H9 (cell line): ENCODE measurements at places on chromosomes 1 and 21.

DNA sequence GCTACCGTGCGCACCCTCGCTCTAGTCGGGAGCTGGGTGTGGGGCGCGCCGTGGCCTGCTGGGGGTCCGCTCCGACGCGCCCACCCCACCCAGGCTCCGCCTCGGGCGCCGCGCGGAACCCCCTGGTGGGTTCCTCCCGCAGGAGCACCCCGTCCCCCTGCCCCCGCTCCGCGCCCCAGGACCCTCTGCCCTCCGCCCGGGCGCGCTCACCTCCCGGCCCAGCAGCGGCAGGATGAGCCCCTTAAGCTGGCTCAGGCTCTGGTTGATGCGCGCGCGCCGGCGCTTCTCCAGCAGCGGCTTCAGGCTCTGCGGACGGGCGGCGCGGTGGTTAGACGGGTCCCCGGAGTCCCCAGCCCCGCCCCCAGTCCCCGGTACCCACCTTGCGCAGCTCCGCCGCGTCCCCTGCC lies 319 bp downstream of the HES2 start:
- peak; percentile 72 for DNase-seq

GRCh38 chr1:174894117-174894762 lies 105.5 kb upstream of the CACYBP start:
- no peak for DNase-seq

GRCh38 chr1:110674337-110675059 lies at the start of gene KCNA3:
Gene KCNA3, minus strand, starts transcription at chr1:110674940. Its CDS starts 131 bp downstream, at chr1:110674809.
- peak; percentile 85 for DNase-seq

DNA sequence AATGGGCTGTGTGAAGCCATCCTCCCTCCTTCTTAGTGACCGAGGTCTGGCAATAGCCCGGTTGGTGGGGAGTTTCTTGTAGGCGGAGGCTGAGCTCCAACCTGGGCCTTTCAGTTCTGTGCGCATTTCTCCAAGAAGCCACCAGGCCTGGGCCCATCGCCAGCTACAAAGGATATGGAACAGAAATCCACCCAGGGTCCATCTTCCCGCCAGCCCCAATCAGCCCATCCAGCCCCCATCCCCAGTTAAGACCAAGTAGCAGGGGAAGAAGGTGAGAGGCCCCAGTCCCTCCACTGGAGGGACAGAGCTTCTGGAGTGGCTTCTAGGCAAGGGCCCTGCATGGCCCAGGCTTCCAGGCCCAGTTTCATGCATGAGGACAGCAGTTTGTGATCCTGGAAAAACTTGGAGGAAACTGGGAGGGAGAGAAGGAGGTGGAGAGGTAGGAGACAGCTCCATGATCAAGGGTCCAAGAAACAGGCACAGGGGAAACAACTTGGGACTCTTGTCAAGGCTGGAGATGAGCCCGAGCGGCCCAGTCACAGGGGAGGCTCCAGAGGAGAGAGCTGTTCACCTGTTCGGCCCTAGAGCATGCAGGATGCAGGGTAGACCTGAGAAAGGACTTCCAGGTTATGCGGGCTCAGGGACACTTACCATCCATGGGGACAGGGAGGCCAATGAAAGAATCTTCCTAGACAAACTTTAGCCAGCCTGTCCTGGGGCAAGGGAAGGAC lies 261.2 kb downstream of the PTPRU start:
- peak; percentile 20 for DNase-seq

DNA sequence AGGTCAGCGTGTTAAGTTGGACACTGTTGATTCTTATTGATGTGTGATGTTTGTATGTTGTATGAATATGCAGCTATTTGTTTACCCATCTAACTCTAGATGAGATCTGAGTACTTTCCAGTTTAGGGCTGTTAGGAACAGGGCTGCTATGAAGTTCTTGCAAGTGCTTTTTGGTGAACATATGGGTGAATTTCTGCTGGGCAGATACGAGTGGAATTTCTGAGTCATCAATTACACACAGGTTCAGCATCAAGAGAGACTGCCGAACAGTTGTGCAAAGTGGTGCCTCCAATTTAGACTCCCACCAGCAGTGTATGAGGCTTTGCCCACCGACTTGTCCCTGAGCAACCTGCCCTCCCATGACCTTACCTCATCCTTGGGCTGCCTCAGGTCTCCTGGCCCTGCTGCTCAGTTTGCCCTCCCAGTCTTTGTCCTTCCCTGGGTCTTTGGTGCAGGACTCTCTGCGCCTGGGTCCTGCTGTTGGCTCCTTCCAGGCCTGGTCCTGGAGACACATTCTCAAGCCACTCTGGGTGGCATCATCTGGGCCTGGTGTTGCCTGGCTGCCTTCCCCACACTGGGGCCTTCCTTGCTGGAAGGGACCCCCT lies 343.6 kb downstream of the PTPRU start:
- DNase-seq, result no peak

DNA sequence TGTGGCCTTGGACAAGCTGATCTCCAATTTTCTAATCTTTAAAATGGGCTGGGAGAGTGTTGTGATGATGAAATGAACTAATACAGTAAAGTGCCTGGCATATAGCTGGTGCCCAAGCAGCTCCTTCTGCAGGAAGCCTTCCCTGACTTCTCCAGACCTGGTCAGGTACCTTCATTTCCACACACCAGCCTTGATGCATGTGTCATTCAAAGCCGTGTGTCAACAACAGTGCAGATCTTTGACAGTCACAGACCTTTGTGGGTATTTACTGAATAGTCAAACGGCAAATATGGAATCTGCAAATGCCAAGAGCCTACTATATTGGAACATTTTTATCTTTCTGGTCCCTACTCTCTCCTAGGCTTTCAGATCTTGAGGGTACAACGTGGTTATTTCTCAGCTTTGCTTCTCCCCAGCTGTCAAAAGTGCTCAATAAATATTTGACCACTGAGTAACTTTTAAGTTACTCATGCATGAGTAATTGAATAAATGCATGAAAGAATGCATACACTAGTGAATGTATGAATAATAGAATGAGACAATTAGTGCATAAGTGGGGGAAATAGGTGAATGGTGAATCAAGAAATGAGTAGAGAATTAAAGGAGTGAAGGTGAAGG lies 75.4 kb downstream of the MDM4 start:
- DNase-seq, result no peak

GRCh38 chr21:28561772-28562171 lies 430.9 kb downstream of the LTN1 start:
- DNase-seq, result no peak

- no peak for DNase-seq
These were observed 21.2 kb downstream of the CYP4B1 start for GRCh38 chr1:46820076-46820475.

DNA sequence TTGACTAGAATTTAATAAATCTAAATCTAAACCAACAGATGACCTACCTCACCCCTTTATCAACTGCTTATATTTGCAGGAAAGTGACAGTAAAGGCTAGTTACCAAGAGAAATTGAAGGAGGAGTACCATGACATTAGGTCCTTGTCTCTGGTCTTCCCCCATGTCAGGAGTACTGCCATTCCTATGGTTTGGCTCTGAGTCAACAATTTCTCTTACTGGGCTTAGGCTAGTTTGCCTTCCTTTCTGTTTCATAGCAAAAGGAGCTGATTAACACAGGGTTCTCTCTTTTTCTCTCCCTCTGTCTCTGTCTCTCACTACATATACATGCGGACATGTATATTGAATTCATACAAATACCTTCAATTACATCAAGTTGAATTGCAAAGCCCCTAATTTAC lies 579.9 kb downstream of the DPYD start:
- no peak for DNase-seq

DNA sequence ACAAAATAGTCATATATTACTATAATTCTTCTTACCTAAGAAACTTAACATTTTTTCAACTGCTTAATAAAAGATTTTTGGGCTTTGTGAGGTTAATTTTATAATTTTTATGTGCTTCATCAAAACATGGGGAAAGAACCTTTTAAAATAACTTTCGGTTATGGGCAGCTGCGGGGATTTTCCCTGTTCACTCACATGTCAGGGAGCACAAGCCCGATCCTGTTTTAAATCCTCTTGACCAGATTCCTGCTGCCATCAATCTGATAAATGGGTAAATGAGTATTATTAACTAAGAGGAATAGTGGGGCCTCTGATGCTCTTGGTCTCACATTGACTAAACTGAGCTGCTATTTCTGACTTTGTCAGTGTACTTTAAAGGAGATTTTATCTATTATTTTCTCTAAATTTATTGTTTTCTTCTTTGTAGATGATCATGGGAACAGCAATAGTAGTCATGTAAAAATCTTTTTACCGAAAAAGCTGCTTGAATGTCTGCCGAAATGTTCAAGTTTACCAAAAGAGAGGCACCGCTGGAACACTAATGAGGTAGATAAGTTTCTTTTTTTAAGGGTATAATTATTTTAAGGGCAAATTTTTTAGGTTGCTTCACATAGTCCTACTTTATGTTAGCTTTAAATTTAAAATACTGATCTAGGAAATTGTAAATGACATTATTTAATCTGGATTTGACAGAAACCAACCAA lies 39.6 kb downstream of the CAMTA1 start:
- no peak for DNase-seq

DNA sequence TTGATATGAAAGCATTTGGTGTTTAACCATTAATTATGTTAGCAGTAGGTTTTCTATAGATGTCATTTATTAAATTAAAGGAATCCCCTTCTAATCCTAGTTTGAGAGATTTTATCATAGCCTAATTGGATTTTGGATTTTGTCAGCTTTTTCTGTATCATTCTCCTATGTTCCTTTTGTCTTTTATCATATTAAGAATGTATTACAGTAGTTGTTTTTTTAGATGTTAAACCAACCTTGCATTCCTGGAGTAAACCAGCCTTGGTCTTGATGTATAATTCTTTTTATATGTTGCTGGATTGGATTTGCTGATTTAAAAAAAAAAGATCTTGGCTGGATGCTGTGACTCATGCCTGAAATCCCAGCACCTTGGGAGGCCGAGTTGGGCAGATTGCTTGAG lies 5.6 kb downstream of the SETDB1 start:
- DNase-seq, result no peak

- DNase-seq, result no peak
These were observed 11.1 kb downstream of the SELE start for GRCh38 chr1:169722779-169723178.

- DNase-seq, result no peak
These were observed 6.0 kb downstream of the PSMB4 start for GRCh38 chr1:151405187-151405951.

- DNase-seq, result no peak
These were observed 20.8 kb downstream of the ACADM start for GRCh38 chr1:75745276-75745675.

GRCh38 chr1:46458190-46458589 lies 31.4 kb upstream of the DMBX1 start:
- no peak for DNase-seq

- no peak for DNase-seq
These were observed 27.3 kb upstream of the TP53BP2 start for GRCh38 chr1:223873044-223873443.

DNA sequence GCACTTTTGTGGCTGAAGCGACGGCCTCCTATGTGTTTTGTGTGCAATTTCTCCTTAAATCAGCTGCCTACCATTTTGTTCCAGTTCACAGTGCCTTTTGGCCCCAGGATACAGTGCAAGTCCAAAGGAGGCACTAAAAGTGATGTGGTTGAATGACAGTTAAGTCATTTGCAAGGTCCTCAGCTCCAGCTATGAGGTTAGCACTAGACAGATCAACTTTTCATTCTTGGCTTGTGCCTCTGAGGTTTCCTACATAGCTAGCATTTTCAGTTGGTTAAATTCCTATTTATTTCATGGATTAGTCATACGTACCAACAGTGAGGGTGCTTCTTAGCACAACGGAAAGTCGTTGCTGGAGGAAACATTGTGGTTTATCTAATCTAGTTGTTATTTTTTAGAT lies 59.3 kb upstream of the NTPCR start:
- no peak for DNase-seq

GRCh38 chr1:52037402-52037814 lies 3.8 kb upstream of the KTI12 start:
- DNase-seq, result no peak

DNA sequence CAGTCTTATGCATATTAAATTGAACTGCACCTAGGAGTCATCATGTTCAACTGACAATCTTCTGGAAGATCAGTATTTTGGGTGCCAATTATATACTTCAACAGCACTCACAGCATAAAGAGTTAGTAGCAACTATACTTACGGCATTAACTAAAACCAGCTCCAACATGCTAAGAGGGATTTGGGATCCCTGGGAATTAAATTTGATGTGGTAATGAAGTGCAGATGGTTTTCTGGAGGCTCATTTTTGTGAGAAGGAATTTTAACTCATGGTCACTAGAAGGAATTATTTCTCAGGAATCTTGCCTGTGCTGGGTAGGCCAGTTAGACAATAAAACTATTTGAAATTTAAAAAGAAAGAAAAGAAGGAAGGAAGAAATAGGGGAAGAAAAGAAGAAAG lies 18.3 kb downstream of the IFI44 start:
- no peak for DNase-seq

GRCh38 chr1:18632783-18633421 lies 2.3 kb downstream of the PAX7 start:
- no peak for DNase-seq

GRCh38 chr1:209805875-209806760 lies at the start of gene IRF6:
Gene IRF6, minus strand, starts transcription at chr1:209806142. Its CDS starts 4,729 bp downstream, at chr1:209801413.
- peak; percentile 98 for DNase-seq

- DNase-seq, result peak; percentile 79
These were observed 462 bp upstream of the TLCD4 start for GRCh38 chr1:95116580-95117206.

- DNase-seq, result peak; percentile 89
These were observed 392.8 kb upstream of the CAMK1G start for GRCh38 chr1:209190591-209191261.

DNA sequence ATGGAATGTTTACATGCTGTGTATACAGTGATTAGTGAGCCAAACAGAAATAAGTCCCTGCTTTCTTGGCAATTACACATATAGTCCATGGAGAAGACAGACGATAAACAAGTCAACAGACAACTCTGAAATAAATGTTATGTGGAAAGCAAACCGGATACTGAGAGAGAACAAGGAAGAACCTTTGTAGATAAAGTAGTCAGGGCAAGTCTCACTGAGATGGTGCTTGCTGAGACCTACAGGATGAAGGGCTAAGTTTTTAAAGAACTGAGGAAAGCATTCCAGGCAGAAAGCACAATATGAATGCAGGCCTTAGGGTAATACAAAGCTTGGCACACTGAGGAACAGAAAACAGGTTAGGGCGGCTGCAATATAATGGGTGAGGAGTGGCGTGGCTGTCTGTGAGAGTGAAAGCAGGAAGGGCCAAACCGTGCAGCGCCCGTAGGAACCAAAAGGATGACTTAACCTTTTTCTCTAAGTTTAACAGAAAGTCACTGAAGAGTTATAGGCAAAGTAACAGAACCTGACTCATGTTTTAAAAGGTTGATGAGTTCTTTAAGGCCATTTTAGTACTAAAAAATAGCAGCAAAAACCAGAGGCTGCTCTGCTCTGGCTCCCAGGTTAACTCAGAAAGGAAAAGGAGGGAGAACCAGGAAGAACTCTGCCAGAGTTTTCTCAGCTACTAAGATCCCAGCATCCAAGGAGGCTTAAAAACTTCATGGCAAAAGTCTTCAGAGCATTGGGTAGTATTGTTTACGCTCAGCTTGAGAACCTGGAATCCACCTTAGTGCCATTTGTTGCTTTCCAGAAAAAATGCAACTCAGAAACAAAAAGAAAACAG lies 8.7 kb upstream of the TTF2 start:
- DNase-seq, result no peak

DNA sequence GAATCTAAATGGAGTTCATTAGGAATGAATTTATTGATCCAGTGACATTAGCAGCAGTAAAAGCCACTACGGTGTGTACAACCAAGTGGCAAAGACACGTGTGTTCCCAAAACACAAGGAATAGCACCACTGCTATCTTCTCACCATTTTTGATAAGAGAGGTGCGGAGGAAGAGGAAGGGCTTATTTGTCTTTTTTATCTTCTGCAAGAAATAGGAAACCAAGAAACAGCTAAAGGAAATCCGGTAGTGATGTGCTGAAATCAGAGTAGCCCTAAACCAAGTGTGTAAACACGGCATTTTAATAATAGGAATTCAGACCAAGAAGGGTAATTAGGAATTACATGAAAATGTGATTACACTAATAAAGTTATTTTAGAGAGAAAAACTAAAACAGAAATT lies 9.1 kb upstream of the SCYL3 start:
- no peak for DNase-seq
